ENCODE measurements at places on chromosomes 5 and 9.
A peak's percentile ranks its signal among the peaks of the same experiment; 100 is the strongest.

GRCh38 chr9:115106001-115106400, 12.0 kb downstream of the TNC start:
- no peak for DNase-seq

- DNase-seq, result no peak
These were observed 5.3 kb downstream of the NR2F1-AS1 start for GRCh38 chr5:93575461-93576414.

- DNase-seq, result no peak
These were observed 97.5 kb downstream of the HSPA4 start for GRCh38 chr5:133149345-133149744.

DNA sequence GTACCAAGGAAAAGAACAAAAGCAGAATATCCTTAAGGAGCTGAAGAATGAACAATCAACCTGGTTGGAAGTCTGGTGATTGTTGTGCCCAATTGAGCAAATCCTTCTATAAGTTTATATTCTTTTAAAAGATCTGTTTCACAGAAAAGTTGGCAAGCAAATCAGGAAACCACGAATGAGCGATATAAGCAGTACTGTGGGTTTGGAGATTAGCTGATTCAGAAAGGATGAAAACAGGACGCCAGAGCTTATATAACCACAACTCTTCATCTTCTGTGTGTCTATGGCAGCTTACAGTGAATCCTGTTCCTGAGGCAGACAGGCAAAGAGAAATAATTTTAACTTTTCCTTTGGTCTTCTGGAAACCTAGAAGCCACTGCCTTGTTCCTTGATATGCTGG, 61.7 kb downstream of the SLC38A9 start:
- peak; percentile 56 for DNase-seq

- DNase-seq, result peak; percentile 7
These were observed 9.5 kb downstream of the DENND4C start for GRCh38 chr9:19239955-19240354.

DNA sequence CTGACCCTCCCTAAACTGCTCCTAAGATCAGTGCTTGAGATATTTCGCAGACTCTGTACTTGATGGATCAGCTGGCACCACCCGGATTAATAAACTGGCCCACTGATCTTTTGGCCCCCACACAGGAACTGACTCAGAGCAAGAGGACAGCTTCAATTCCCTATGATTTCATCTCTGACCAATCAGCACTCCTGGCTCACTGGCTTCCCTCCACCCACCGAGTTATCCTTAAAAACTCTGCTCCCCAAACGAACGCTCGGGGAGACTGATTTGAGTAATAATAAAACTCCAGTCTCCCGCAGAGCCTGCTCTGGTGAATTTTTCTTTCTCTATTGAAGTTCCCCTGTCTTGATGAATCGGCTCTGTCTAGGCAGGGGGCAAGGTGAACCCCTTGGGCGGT, 36.5 kb upstream of the CD180 start:
- no peak for DNase-seq

DNA sequence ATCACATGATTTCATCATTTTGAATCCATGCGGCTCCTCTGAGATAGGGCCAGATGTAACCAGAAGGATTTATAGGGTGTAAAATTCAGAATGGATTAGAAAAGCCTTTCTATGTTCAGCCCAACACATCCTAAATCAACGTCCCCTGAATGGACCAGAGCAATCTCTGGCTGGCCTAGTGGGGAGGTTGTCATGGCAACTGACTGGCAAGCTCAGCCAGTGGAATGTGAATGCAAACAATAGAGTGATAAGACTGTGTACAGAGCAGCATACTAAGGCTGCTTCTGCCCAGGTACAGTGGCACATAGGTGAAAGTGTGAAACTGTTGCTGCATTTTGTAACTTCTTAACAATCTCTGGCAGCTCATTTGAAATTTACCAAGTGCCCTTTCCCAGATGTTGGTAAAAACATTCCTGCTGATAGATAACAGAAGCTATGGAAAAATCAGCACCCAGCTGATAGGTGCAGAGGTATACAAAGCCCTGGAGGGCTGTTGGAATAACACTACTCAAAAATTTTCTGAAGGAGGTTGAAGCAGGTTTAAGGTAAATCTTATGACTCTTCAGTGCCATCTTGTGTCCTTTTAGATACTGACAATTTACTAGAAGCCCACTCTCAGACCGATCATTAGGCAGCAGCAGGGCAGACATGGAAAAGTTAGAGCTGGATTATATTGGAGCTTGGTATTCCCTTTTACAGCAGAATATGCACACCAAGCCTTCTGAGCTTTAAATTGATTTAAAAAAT, 267.2 kb downstream of the RAB3C start:
- DNase-seq, result peak; percentile 10

- DNase-seq, result no peak
These were observed 1.5 kb downstream of the NKD2 start for GRCh38 chr5:1010181-1010510.
